A549 treated with ZK216348 at 1 μM for 4 hours (cell line): ENCODE measurements at places on chromosomes 1 and 21. TPM values are rescaled to one million over a fixed set of nuclear protein-coding genes. Genes with fewer than 3 reads are reported as not detected.

Gene OR2T33
- total RNA-seq = not detected in 5 replicates

Gene NPHS2
- total RNA-seq = not detected in 5 replicates

Gene UMODL1
- total RNA-seq = not detected in 5 replicates

Gene CHML
- 4.8 to 10.1 TPM (median 8.2 TPM) in 5 replicates for total RNA-seq

Gene COL6A1
- total RNA-seq = 12.9 to 23.3 TPM (median 19.7 TPM) in 5 replicates

Gene CCDC185
- total RNA-seq = 0.07 to 0.12 TPM in 2 of 5 replicates, not detected in the others

Gene PGBD5
- total RNA-seq = 0.31 to 0.53 TPM (median 0.42 TPM) in 5 replicates

Gene GNPAT
- 32.2 to 44.7 TPM (median 37.8 TPM) in 5 replicates for total RNA-seq

Gene NDUFV3
- 19.6 to 22.6 TPM (median 20.8 TPM) in 5 replicates for total RNA-seq

Gene SLC16A4
- total RNA-seq = 26.0 to 41.9 TPM (median 37.9 TPM) in 5 replicates

Gene SAMSN1
- total RNA-seq = not detected in 5 replicates

Gene SLC6A17
- total RNA-seq = 2.6 to 6.2 TPM (median 4.7 TPM) in 5 replicates

Gene GLIS1
- total RNA-seq = 0.08 TPM in 1 of 5 replicates, not detected in the others

Gene CLEC20A
- total RNA-seq = not detected in 5 replicates
